Activated CD8-positive, alpha-beta memory T cell treated with anti-CD3 and anti-CD28 coated beads for 48 hours (primary cell): ENCODE measurements at places on chromosomes 1 and 21.

- DNase-seq, result no peak
These were observed 95.7 kb downstream of the ATP6V1G3 start for GRCh38 chr1:198444792-198445191.

DNA sequence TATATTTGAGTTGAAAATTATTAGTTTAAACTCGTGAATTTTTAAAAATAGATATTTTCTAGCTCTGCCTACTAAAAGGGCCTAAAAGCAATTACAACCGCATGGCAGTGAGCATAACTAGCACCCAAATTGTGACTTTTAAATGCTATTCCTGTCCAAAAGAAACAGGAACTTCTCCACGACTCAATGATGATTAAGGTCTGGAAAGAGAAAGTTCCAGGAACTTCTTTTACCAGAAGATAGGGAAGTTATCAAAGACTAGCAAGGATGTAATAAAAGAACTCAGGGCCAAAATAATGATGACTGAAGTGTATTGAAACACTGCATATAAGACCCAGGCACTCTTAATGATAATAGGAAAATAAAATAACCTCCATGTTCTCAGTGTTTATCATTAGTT is 313.0 kb downstream of the PLPP3 start:
- DNase-seq, result no peak

- no peak for DNase-seq
These were observed 43.2 kb downstream of the OLIG1 start for GRCh38 chr21:33113131-33113530.

- DNase-seq, result no peak
These were observed 61.4 kb downstream of the PRKCZ start for GRCh38 chr1:2111674-2112035.

GRCh38 chr1:115453666-115454065 is 115.6 kb upstream of the NGF start:
- DNase-seq, result no peak

DNA sequence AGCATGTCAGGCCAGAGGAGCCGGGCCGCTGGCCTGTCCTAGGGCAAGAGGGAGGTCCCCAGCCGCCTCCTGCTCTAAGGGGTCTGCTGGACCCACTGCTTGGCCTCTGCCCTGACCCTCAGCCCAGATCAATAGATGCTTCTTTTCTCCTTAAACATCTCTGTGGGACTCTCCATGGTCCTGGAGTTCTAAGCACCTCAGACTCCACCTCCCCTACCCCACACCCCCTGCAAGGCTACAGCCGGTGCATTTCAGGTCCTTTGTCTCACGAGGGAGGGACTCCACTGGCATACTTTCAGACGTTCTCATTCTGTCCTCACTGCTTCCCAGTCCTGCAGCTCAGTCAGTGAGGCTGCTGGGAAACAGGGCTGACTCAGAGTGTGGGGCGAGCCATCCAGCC is 11.0 kb downstream of the CNTN2 start:
- no peak for DNase-seq

- DNase-seq, result no peak
These were observed 99.5 kb upstream of the BACE2 start for GRCh38 chr21:41068496-41068895.

- no peak for DNase-seq
These were observed 36.7 kb upstream of the KIRREL1 start for GRCh38 chr1:157956732-157957131.

GRCh38 chr1:56441601-56442000 is 137.8 kb downstream of the PLPP3 start:
- DNase-seq, result no peak

GRCh38 chr1:61472876-61473275 is 252.1 kb downstream of the TM2D1 start:
- no peak for DNase-seq

DNA sequence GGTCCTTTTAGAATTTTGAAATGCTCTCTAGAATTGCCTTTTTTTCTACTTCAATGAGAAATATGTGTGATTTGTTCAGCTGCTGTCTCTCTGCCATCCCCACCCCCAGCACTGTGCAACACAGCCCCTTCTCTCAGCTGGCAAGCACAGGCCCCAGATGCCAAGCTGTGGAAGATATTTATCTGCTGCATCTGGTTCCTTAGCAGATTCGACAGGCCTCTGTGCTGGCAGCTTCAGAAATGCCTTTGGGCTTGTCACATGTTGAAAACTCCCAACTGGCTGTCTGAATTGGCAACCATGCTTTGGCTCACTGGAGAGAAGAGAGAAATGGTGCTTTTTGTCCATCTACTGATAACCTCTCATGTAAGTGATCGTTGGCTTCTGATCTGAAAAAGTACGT is 206.7 kb upstream of the C1orf87 start:
- DNase-seq, result no peak

DNA sequence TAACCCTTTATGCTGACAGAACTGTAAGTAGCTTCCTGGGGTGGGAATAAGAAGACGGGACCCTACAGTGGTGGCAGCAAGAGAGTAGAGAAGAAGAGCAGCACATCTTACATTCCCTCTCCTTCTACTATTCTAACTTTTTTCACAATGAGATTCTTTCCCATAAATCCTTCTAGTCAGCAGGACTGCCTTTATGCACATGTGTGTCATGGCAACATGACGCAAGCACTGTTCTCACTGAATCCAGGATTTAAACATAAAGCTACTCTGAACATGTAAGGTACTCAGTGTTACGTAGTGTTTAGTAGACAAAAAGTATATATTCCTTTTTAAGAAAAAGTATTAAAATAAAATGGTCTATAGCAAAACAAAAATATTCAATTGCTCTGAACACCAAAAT is 309.7 kb upstream of the LYPLAL1 start:
- no peak for DNase-seq

GRCh38 chr1:212410231-212410820 is 4.4 kb downstream of the PACC1 start:
- DNase-seq, result no peak

DNA sequence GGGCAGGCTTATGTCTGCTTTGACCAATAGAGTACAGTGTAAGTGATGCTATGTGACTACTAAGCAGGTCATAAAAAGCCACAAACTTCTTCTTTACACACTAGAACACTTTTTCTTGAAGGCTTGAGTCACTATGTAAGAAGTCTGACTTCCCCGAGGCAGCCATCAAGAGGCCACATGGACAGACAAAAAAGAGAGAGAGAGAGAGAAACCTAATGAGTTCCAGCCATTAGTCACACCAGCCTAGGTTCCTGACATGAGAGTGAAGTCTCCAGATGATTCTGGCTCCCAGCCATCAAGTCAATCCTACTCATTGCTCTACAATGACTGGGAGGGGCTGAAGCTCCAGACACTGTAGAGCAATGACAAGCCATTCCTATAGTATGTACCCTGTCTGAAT is 101.4 kb downstream of the LHX9 start:
- no peak for DNase-seq

- no peak for DNase-seq
These were observed 68.7 kb downstream of the PDE9A start for GRCh38 chr21:42722153-42722552.
